Left ventricle myocardium inferior (tissue), 1 donor: ENCODE measurements at places on chromosomes 3 and 15. TPM values are rescaled to one million over a fixed set of nuclear protein-coding genes. Genes with fewer than 3 reads are reported as not detected.

GRCh38 chr3:69328963-69329302 lies 57.0 kb downstream of the FRMD4B start:
- DNase-seq = no peak

DNA sequence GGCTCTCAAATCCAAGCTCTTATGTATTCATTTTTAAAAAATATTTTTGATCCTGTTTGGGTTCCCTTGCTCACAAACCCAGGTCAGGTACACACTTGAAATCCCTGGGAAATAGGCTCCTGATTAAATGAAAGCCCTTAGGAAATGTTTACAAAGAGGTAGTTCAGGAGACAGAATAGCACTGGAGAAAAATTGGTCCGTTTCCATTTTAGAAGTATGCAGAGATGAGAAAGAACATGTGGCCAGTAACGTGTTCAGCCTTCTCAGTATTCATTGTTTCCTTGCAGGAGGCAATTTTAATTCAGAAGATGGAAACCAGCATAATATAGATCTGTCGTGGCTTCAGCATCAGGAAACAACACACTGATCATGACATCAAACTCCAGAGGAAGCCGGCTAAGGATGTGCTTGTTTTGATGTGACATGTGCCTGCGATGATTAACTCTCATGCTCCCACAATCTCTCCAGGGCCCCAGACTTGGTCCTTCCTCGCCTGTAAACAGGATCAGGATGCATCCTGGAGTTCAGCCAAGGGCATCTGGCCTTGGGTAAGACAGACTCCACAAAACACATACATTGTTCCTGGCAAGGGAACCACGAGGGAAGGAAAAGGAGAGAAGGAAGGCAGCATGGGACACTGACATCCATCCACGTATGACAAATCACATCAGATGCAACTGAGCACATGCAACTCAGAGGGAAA lies 350.5 kb upstream of the THBS1 start:
- no peak for DNase-seq

GRCh38 chr3:69090021-69090420 lies 5.3 kb downstream of the ARL6IP5 start:
- DNase-seq = no peak

GRCh38 chr3:45332493-45332892 lies 55.9 kb upstream of the LARS2 start:
- DNase-seq = no peak

- DNase-seq = no peak
Observed at GRCh38 chr3:127072221-127072771, 89.4 kb downstream of the PLXNA1 start.

DNA sequence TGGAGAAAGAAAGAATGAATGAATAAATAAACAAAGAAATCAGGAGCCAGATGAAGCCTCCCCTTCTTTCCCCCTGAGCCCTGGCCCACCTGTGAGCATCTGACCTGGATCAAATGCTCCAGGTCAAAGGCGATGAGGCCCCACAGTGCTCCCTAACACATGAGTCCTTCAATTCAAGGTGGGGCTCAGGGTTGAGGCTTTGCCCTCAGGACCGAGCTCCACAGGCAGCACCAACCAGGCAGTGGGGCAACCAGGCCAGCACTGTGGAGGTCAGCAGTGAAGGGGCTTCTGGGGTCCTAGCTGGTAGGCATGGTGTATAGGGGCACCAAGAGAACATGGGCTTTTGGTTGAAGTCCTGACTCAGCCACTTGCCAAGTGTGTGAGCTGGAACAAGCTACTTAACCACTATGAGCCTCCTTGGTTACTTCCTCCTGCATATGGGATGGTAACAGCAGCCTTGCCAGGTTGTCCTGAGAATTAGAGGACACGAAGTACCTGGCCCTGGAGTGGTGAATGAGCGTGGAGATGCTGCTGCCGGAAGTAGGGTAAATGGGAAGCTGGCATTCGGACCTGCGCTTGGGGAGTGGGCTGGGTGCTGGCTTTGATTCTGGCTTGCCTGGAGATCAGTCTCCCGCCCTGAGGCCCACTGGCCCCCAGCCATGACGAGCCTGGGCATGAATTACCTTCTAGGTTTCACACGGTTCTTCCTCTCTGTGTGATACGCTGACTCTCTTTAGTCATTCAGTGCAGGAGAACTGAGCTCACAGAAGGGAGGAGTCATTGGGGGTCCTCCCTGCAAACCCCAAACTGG lies 10.0 kb upstream of the PAQR5 start:
- no peak for DNase-seq

GRCh38 chr3:107524326-107524840 lies 1.6 kb downstream of the BBX start:
- DNase-seq = no peak

GRCh38 chr15:39907216-39907615 lies 12.8 kb downstream of the GPR176 start:
- no peak for DNase-seq

- no peak for DNase-seq
Observed at GRCh38 chr3:145719114-145719513, 441.9 kb downstream of the PLOD2 start.

DNA sequence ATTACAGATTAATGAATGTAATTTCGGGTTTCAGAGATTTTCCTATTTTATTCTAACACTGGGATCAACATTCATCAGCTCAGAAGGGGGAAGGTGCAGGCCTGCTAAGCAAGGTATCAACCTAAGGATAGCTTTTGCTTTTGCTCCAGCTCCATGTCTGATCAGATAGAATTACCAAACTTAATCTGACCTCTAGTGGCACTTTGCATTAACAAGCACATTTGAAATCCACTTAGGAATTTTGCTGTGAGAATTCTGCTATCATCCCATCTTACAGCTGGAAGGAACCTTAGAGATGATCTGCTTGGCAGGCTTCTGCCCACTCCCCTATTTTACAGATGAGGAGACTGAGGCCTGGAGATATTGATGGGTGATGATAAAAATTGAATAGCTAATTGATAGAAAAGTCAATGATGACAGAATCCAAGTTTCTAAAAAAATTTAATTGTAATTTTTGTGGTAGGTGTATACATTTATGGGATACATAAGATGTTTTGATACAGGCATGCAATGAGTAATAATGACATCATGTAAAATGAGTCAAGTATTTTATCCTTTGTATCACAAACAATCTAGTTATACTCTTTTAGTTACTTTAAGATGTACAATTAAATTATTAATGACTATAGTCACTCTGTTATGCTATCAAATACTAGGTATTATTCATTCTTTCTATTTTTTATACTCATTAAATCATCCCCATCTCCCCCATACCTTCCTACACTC lies 209.2 kb upstream of the ZPLD1 start:
- DNase-seq = no peak

DNA sequence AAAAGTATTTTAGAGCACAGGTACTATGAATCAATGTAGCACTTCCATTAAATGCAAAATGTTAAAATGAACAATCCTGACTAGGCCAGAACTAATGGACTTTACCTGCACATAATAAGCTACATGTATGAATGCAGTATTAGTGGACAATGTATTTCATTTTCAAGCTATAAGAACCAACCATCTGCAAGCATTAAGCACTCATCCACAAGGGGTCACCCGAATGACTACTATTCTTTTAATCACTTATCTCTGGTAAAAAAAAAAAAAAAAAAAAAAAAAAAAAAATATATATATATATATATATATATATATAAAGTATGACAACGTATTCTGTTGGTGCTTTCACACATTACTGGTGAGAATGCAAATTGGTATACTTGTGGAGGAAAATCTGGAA lies 7.2 kb downstream of the HERC1 start:
- no peak for DNase-seq

- no peak for DNase-seq
Observed at GRCh38 chr3:47976135-47976732, 40.0 kb downstream of the MAP4 start.

GRCh38 chr3:187753516-187753915 lies 8.2 kb upstream of the BCL6 start:
- no peak for DNase-seq

- no peak for DNase-seq
Observed at GRCh38 chr3:119550192-119550910, 9.1 kb downstream of the CD80 start.

GRCh38 chr15:56798639-56799038 lies 65.3 kb upstream of the ZNF280D start:
- DNase-seq = no peak

DNA sequence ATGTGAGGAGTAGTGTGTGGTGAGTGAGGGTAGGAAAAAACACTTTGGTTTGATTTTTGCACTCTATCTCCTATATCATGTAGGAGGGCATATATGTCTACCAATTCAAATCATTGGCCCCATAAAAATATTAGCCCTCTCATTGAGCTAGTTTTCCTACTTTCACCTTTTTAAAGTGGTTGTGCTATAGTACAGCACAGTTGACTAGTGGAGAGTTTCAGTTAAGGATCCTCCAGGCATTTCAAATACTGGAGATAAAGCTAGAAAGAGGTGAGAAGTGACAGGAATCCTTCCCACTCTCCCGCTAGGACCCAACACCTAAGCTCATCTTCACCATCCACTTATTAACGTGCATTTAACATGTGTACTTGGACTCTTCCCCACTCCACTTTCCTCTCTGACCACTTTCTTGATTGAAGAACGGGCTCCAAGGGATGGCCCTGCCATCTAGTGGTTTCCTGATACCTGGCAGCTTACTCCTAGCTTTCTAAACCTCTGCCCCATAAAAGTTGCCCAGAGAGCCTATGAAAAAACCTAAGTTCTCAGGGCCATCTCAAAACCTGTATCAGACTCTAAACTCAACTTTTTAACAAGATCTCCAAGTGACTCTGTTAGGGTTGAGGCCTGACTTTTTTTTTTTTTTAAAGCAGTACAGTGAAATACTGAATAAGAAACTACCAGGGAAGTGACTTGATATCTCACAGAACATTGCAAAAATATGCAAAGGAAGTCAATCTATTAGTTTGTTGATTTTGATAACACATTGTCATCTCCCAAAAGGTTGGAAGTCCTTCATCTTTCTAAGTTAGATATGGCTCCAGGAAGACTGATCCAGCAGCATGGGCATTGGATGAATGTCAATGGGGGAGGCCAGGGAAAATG lies 17.9 kb downstream of the IL12A start:
- no peak for DNase-seq

DNA sequence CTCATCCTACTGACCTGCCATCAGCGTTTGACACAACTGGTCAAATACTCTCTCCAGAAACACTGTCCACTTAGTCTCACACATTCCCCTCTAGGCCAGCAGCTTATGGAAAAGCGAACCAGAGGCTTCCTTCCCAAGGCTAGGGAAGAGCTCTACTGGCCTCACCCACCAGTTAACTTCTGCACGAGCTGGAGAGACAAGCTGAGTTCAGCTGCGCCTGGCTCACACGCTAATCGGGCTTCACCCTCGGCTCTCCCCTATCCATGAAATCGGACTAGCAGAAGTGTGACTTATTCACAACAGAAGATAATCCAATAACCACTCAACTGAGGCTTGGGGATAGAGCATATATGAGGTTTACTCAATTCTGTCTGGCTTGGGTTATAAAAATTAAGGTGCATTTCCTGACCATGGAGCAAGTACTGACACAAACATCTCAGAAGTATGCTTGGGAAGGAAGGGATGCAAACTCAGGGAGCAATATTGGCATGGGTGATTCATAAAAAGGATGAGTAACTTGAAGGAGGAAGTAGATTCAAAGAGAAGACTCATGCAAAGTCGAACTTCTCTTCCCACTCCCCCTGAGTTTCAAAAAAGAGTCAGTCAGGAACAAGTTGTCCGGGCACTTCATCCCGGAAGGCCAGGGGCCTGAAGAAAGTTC lies 73.1 kb downstream of the XXYLT1 start:
- DNase-seq = no peak

GRCh38 chr3:29335438-29335837 lies 54.6 kb downstream of the RBMS3 start:
- DNase-seq = peak; percentile 68

- no peak for DNase-seq
Observed at GRCh38 chr15:97981758-97982157, 21.3 kb downstream of the ARRDC4 start.

The UBXN7 gene
- 31.2 TPM for total RNA-seq

The IGSF10 gene
- total RNA-seq = 3.1 TPM

The ARHGEF26 gene
- 1.2 TPM for total RNA-seq

The SNTN gene
- not detected for total RNA-seq

The ACAD9 gene
- total RNA-seq = 35.9 TPM

The UQCRC1 gene
- total RNA-seq = 1,000 TPM

The ALDH1L1 gene
- total RNA-seq = 24.3 TPM

The ZNF106 gene
- total RNA-seq = 680 TPM
